ENCODE measurements at places on chromosomes 6 and 20. TPM values are rescaled to one million over a fixed set of nuclear protein-coding genes. Genes with fewer than 3 reads are reported as not detected.

DSP gene
- total RNA-seq = 5.4 TPM

DNA sequence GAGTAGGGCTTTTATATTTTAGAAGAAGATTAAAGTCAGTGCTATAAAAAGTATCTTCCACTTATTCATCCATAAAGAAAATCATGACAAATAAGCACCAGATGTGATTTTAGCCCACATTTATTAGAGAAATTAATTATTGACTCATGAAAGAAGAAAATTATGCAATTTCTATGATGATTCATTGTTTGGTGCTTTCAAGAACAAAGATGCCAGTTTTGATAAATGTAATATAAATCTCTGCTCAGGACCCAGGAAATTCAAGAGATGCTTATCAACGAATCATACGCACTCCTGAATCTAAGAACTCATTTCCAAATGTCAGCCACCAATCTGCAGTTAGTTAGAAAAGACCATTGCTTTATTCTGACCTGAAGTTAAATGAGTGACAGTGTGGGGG lies 211.4 kb downstream of the ARHGAP18 start:
- DNase-seq = no peak

HCRTR2 gene
- not detected for total RNA-seq

DNA sequence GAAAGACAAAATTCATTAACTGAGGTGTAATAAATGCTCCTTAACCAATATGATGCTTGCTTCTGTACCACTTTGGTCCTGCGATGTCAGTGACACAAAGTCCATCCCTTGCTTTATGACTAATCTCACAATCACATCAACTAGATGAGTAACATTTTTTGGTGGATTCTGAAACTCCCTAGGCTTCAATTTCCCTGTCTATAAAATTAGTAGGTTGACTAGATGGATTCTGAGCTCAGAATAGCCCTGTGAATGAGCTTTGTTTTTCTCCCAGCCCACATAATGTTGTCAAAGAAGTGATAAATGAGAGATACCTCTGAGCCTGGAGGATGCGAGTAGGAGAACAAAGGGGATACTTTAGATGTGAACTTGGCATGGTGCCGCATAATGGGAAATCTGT lies 9.1 kb downstream of the TXLNB start:
- DNase-seq = no peak

Measured in thoracic aorta (tissue), 2 donors.